Calu3 (cell line): ENCODE measurements at places on chromosomes 7 and 10. TPM values are rescaled to one million over a fixed set of nuclear protein-coding genes. Genes with fewer than 3 reads are reported as not detected.

- no peak overlapping the region for H3K27ac ChIP-seq
- H3K4me3 ChIP-seq, result no peak overlapping the region
- H3K4me1 ChIP-seq, result no peaks in the 10 kb centered on the region
- DNase-seq, result no peak
Observed at GRCh38 chr7:158726277-158726807, 21.7 kb upstream of the NCAPG2 start.

DNA sequence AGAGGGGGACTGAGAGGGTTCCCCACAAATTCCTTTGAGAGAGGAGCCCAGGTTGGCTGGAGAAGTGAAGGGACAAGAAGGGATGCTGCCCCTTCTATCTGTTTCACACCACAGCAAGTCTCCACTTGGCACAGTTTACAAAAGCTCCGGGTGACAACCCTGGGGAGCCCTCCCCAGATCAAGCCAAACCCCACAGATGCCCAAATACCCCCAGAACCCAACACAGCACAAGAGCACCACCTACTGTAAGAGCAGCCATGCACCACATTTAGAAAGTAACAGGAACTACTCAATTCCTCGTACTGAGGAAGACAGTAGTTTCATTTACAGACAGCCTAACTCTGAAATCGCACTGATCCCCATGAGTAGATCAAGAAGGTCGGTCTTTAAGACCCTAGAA, 67.8 kb upstream of the ATP6V0A4 start:
- no peak overlapping the region for H3K27ac ChIP-seq
- no peaks in the 10 kb centered on the region for H3K27me3 ChIP-seq
- no peak overlapping the region for H3K4me3 ChIP-seq

Gene CPN1
- not detected in 2 replicates for total RNA-seq

GRCh38 chr7:103919272-103919868, 70.1 kb downstream of the RELN start:
- DNase-seq, result no peak
- H3K4me1 ChIP-seq, result peaks cover 12% of the 10 kb centered on the region
- H3K36me3 ChIP-seq, result no peaks in the 10 kb centered on the region
- H3K27me3 ChIP-seq, result no peaks in the 10 kb centered on the region

Gene GBX1
- not detected in 2 replicates for total RNA-seq

GRCh38 chr7:5237286-5237685, 45.5 kb upstream of the SLC29A4 start:
- peaks cover 16% of the 10 kb centered on the region for H3K36me3 ChIP-seq
- H3K4me1 ChIP-seq, result peaks cover 25% of the 10 kb centered on the region
- no peak for DNase-seq
- peaks cover 11% of the 10 kb centered on the region for H3K27me3 ChIP-seq
- no peak overlapping the region for H3K27ac ChIP-seq
- H3K4me3 ChIP-seq, result no peak overlapping the region

Gene PRSS2
- 0.64 TPM in 1 of 2 replicates, not detected in the other for total RNA-seq

- no peak overlapping the region for H3K27ac ChIP-seq
- no peak for DNase-seq
- H3K4me3 ChIP-seq, result no peak overlapping the region
- H3K4me1 ChIP-seq, result no peaks in the 10 kb centered on the region
- H3K27me3 ChIP-seq, result no peaks in the 10 kb centered on the region
- H3K36me3 ChIP-seq, result no peaks in the 10 kb centered on the region
Observed at GRCh38 chr10:49502358-49502757, 36.6 kb downstream of the ERCC6 start.

GRCh38 chr7:18960725-18961124, 156.7 kb downstream of the TWIST1 start:
- H3K4me3 ChIP-seq, result no peak overlapping the region
- no peak overlapping the region for H3K27ac ChIP-seq
- H3K4me1 ChIP-seq, result no peaks in the 10 kb centered on the region
- no peak for DNase-seq

- no peaks in the 10 kb centered on the region for H3K36me3 ChIP-seq
- no peak for DNase-seq
- no peaks in the 10 kb centered on the region for H3K27me3 ChIP-seq
- no peak overlapping the region for H3K27ac ChIP-seq
Observed at GRCh38 chr7:13904007-13904406, 85.5 kb downstream of the ETV1 start.

DNA sequence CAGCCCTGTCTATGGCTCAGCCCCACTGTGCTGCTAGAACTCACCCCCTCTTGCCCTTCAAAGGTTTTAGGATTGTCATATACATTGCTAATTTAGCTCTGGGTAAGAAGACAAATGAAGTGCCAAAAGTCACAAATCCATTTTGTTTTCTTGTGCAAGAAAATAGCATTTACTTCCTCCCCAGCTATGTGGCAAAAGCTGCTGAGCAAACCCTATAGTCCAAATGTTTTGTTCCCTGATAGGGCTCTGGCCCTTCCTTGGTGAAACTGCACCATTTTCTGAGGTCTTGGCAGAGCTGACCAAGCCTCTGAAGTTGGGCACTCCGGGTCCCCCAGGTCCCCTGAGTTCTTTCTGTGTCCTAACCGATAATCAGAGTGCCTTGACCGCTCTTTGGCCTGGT, 84.1 kb upstream of the GJD4 start:
- no peaks in the 10 kb centered on the region for H3K36me3 ChIP-seq
- no peak for DNase-seq
- no peak overlapping the region for H3K4me3 ChIP-seq
- H3K27ac ChIP-seq, result no peak overlapping the region

DNA sequence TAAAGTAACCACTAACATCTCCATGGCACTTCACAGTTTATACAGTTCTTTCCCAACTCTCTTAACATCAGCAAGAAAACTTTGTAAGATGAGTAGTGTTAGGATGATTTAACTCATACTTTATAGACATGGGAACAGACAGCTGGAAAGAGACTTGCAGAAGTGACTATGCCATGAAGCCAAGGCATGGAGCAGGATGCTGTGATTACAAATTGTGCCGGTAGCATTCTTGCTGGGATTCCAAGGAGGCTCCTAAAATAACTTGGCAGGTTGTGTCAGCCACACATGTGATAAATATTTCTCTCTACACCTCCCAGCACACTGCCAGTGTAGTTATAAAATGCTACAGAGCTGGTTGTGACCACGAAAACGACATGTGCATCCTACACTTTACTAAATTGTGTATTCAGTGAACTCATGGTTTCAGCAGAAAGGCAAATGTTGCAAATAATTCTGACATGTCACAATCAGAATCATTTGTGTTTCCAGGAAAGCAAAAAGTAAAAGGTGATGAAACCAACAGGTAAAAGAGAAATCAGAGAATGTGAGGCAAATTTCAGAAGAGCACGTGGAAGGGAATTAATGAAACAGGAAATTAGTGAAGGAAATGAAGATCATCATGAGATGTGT, 5.6 kb upstream of the CYP3A4 start:
- no peaks in the 10 kb centered on the region for H3K36me3 ChIP-seq
- peaks cover 1% of the 10 kb centered on the region for H3K4me1 ChIP-seq
- no peak overlapping the region for H3K27ac ChIP-seq
- no peak for DNase-seq
- H3K4me3 ChIP-seq, result no peak overlapping the region

- no peak overlapping the region for H3K4me3 ChIP-seq
- H3K27me3 ChIP-seq, result no peaks in the 10 kb centered on the region
- peaks cover 98% of the 10 kb centered on the region for H3K36me3 ChIP-seq
- peaks cover 72% of the 10 kb centered on the region for H3K4me1 ChIP-seq
- peak overlapping the region; percentile 41 for H3K27ac ChIP-seq
- DNase-seq, result no peak
Observed at GRCh38 chr7:26182706-26183105, 17.8 kb downstream of the HNRNPA2B1 start.
